Mammary epithelial cell (primary cell): ENCODE measurements at places on chromosomes 1 and 21. TPM values are rescaled to one million over a fixed set of nuclear protein-coding genes. Genes with fewer than 3 reads are reported as not detected.

- no peak for DNase-seq
These were observed 261.8 kb downstream of the DYRK1A start for GRCh38 chr21:37628362-37628761.

- DNase-seq, result no peak
These were observed 5.9 kb downstream of the PDC start for GRCh38 chr1:186454981-186455380.

GRCh38 chr1:241090798-241091197, 266.2 kb downstream of the RGS7 start:
- DNase-seq, result no peak

DNA sequence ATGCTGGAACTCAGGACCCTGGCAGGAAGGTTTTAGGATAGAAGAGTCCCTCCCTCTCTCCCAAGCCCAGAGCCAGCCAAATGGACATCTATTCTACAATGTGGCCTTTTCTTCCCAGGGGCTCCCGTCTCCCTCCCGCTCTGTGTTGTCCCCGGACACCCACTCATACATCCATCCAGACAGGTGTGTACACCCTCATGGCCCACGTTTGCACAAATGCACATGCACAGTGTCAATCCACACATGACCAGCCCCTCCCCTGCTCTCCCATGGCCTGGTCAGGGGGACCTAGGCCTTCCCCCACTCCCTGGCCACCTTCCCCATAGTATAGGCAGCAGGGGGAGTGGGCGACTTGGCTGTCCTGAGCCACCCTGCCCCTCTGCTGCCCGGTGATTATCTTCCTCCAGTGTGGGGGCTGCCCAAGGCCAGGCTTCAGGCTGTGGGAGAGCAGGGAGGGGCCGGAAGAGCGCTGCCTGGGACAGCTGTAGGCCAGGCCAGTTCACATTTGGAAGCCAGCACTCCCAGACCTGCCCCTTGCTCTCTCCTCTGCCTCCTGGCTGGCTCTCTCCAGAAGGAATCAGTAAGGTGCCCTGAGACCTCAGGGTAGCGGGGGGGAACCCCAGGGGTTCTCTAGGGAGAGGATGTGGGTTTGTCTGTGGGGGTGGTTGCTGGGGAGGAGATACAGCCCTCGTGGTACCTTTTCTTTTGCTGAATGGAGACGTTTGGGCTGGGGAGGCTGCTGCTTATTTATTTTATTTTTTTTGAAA, 4.1 kb upstream of the PTPN7 start:
- DNase-seq, result no peak

DNA sequence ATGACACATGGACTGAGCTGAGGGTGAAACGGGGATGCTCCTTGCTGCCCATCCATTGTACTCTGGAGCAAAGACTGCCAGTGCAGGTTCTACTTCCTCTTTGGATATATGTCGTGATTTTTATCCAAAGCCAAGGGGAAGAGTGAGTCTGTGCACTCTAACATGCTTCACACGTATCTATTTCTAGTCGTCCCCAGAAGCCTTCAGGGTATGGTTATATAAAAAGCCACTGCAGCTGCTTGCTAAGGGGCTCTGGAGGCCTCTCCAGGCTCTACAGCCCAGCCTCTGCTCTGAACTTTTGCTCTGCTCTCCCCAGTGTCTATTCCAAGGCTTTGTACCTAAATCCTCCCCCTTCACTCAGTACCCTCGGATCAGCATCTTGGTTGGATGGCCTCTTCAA, 20.1 kb downstream of the PAFAH2 start:
- DNase-seq, result no peak

DNA sequence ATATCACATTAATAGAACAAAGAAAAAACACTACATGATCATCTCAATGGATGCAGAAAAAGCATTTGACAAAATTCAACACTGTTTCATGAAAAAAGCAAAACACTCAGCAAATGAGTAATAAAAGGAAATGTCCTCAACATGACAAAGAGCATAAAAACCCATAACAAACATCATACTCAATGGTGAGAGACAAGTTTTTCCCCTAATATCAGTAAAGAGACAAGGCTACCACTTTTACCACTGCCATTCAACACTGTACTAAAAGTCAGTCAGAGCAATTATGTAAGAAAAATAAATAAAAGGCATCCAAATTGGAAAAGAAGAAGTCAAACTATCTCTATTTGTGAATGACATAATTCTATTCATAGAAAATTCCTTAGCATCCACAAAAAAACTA, 64.3 kb downstream of the ZNF644 start:
- no peak for DNase-seq

DNA sequence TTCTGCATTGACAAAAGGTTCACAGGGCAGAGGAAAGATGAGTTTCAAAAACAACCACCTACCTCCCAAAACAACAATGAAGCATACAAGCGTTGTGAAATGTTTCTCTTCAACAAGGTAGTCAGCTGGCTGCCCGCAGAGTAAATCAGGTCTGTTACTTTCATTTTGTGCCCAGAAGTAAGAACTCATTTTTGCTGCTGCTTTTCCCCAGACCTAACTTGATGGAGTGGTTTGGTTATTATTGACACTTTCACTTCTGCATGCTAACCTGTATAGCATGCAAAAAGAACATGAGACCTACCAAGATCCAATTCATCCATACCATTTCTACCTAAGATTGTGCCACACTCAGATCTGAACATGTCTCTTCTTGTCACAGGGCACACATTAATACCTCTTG, 1.3 kb downstream of the SLC9C2 start:
- DNase-seq, result peak; percentile 6

GRCh38 chr1:2882966-2883696, 81.6 kb upstream of the TTC34 start:
- no peak for DNase-seq

GRCh38 chr1:70617728-70618127, 206.7 kb downstream of the CTH start:
- no peak for DNase-seq

GRCh38 chr1:236240675-236241074, 41.1 kb downstream of the ERO1B start:
- DNase-seq, result no peak

- DNase-seq, result no peak
These were observed 87.2 kb downstream of the SPAG17 start for GRCh38 chr1:118097622-118098348.

DNA sequence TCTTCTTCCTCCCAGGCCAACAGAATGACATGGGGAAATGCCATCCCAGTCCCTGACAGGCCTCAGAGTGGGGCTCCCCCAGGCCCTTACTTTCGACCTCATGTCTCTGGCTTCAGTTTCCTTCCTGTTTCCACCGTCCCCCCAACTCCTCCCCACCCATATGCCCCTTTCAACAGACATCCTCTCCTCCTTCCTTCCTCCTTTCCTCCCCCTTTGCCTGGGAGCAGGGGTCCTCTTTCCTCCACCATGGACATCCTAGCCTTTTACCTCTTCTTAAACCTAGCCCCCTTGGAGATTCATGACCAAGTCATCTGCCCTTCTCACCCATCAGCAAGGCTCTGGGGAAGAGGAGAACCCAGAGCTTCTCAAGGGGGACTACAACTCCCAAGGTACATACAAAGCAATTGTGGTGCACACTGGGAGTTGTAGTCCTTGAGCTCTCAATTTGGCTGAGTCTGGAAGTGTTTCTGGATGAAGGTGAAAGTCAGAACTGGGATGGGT, 4.0 kb downstream of the ZBTB7B start:
- DNase-seq, result no peak

GRCh38 chr1:61087571-61087970, 5.2 kb downstream of the NFIA start:
- DNase-seq, result no peak

DNA sequence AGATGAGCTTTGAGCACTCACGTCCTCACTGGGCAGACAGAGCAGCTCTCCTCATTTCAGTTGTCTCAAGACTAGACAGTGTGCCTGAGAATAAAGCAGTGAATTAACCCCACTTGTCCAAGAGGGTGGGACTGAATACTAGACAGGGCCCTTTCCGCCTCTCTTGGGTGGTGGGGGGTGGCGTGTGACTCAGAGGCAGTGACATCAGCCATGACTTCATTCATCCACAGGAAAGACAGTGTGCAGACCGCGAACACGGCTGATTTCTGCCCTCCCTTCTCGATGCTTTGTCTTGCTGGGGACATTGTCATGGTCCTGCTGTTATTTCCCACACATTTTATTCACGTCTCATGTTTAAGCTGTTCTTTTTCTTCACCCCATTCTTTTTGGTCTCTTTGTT, 64.9 kb downstream of the FGGY start:
- no peak for DNase-seq

DNA sequence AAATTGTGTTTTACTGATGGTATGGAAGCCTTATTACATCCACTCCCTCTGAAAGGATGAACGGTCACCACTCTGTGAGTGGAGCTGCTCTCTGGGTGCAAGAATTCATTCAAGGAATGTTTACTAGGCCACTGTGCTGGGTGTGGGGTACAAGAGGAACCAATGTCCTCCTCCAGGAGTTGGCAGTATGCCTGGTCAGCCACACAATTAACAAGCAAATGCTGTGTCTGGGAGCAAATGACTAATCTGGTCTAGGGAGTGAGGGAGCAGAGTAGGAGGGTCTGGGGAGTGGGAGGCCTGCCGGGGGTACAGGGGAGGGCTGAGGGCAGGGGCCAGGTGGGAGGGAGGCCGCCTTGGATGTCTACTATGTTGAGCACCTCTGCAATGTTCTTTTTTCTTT, 27.2 kb upstream of the TDRD10 start:
- peak; percentile 85 for DNase-seq

DNA sequence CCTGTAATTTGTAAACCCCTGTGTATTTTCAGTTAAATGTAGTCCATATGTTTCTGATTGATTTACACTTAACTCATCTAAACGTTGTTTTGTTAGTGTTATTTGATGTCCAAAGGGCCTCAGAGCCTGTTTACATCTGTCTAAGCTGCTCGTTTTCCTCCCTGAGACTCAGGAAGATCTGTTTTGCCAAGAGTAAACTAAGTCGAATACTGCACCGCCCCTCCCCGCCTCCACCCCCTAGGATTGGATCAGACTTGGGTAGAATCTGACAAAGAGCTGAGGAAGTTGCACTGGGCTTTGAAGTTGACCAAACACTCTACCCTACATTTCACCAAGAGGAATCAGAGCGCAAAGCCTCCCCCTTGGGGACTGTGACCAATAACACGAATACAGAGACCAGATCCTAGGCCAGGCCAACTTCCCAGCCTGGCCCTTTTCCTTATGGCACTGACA, 206.9 kb upstream of the LMO4 start:
- DNase-seq, result no peak

DNA sequence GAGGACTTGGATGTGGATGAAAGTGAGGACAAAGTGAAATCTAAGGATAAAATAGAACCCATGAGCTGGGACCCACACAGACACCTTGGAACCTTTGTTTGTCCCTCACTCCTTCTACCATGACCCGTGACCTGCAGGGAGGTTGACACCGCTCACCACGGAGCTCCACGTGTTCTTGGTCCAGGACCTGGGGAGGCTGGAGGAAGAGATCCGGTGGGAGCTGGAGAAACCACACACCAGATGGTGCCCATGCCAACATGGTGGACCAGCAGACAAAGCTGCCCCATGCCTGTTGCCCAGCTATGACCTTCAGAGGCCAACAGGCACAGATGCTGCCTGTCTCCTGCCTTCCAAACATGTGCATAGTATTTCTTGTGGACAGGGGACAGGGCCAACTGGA, 721.9 kb downstream of the PTPRU start:
- DNase-seq, result no peak

DNA sequence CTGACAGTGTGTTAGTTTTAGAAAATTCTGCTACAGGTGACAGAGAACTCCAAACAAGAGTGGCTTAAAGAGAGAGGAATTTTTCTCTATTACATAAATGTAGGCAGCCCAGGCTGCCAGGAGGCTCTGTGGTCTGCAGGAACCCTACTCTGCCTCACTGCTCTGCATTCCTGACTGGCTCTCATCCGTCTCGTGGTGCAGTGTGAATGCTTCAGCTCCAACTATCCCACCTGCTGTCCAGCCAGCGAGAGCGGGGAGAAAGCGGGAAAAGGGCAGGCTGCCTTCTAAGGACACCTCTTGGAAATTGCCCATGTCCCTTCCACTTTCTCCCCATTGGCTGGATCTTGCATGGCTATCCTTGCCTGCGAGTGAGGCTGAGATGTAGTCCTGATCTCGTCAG, 131.3 kb downstream of the PEX14 start:
- no peak for DNase-seq

GRCh38 chr1:40004857-40005256, 35.7 kb upstream of the CAP1 start:
- peak; percentile 83 for DNase-seq

GRCh38 chr1:150237746-150238145, 1.8 kb upstream of the ANP32E start:
- DNase-seq, result no peak

DNA sequence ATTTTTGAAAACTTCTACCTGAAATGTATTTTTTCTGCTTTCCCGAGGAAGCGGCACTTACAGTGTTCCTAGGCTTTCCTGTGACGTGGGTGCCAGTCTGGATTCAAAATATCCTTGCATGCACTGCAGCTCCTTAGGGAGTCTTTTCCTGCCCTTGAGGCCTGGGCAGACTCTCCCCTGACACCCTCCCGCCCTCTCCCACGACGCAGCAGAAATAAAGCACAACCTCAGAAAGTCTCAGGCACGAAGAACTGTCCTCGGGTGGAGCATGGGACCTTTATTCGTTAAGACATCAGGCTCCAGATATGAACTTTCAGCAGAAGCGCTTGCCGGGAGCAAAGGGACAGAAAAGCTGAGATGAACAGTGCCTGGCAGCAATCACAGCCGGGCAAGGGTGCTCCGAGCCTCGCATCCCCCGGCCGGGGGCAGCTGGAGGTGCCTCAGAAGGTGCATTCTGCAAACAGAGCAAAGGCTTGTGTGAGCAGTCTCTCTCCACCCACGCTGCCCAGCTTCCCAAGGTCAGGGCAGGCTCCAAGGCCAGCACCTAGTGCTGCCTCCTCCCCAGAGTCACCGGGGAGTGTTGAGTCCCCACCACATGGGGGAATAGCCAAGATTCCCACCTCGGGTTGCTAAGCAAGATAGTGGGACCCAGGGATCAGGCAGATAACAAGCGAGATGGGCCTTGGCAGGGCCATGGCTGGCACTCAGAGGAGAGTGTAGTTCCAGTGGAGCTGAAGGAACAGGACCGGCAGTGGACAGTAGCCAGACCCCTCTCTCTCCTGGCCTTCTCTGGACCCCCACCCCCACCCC, 3.2 kb downstream of the TFF3 start:
- DNase-seq, result no peak

GRCh38 chr1:225766967-225767633, 10.5 kb upstream of the SRP9 start:
- peak; percentile 82 for DNase-seq

The TCHH gene
- not detected for total RNA-seq

The RPS8 gene
- total RNA-seq, result 1,053 TPM

The LCE1C gene
- total RNA-seq, result 9.5 and 11.1 TPM in 2 replicates

The EVA1B gene
- total RNA-seq, result 9.2 TPM

The TNFRSF4 gene
- total RNA-seq, result 0.28 and 0.35 TPM in 2 replicates

The TSSK3 gene
- total RNA-seq, result 1.2 and 1.6 TPM in 2 replicates

The GPR25 gene
- not detected in 2 replicates for total RNA-seq

The SLC16A1 gene
- total RNA-seq, result 128 and 167 TPM in 2 replicates

The GBP2 gene
- total RNA-seq, result 0.48 and 1.2 TPM in 2 replicates

The RIPPLY3 gene
- total RNA-seq, result 0.13 and 0.54 TPM in 2 replicates

The SEC16B gene
- total RNA-seq, result 0.83 TPM

The CACHD1 gene
- 12.0 TPM for total RNA-seq

The CFHR3 gene
- not detected for total RNA-seq

The GPR157 gene
- total RNA-seq, result 6.0 and 10.4 TPM in 2 replicates

The TIAM1 gene
- total RNA-seq, result 11.1 and 14.7 TPM in 2 replicates

The LCE3D gene
- not detected for total RNA-seq

The CD1E gene
- not detected for total RNA-seq

The HES2 gene
- total RNA-seq, result 47.2 and 70.8 TPM in 2 replicates

The DNAH14 gene
- 16.4 and 17.7 TPM in 2 replicates for total RNA-seq
